Forelimb muscle (tissue), 1 donor: ENCODE measurements at places on chromosomes 12 and 14. TPM values are rescaled to one million over a fixed set of nuclear protein-coding genes. Genes with fewer than 3 reads are reported as not detected.

DNA sequence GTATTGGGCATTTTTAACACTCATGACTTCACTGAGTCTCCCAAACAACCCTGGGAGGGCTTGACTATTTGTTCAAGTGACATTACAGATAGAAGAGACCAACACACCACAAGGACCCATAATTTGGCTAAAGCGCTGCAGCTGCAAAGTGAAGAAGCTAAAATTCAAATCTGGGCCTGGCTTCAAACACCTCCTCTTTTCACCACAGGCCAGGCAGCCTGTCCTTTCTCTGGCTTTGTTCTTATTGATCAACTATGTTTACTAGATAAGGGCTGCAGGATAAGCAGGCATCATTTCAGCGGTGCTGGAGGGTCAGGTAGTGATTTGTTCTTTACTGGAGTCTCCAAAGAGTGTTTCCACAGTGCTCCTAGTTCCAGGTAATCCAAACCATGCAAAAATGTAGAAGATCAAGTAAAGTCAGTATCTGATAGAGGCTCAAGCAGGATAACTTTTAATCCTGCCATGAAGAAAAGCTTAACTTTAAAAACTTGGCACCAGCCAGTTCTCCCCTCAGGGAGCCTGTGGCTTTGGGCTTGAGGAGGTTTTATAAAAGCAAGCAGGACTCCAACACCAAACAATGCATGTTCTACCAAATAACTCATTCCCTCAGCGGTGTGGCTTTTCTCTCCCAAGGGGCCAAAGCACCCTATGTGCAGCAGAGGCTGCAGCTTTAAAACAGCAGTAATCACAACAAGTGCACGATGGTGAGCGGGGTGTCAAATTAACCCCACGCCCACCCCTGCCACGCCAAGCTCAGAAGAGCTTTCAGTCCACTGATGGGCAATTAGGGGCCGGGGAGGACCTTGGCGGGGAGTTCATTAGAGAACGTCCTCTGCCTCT, 16.8 kb downstream of the CLMN start:
- no peak for DNase-seq

DNA sequence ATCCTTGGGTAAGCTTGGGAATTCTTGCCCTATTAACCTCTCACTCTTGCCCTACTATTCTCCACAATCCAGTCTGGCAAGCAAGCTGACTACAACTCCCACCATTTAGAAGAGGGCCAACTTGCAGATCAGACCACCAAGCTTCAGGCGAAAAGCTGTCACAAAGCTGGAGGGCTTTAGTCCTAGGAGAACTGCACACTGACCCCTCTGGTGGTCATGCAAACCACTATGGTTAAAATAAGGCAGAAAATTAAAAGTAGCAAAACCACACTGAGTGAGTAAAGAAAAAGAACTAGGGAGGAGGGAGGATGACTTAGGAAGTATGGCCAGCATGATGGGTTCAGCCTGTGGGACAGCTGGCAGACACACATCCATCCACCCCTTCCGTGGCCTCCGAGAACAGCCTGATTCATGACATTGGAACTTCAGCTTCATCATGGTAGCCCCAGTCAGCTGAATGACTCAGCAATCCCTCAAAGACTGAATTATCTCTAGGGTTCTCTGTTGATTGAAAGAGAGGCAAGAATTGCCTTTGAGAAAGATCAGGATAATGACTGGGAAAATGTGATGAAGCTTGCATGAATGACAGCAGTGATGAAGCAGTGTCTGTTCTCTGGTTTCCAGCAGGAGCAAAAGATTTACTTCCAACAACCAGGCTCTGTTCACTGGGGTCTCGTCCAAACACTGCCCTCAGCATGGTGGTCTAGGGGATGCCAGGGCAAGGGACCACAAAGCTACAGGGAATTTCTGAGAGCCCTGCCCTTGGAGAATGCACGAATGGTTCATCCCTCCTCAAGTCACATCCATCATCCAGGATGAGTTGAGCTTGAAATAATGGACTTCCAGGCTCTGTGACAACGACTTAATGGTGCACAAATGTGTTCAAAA, 24.4 kb downstream of the PITPNM2 start:
- no peak for DNase-seq

DNA sequence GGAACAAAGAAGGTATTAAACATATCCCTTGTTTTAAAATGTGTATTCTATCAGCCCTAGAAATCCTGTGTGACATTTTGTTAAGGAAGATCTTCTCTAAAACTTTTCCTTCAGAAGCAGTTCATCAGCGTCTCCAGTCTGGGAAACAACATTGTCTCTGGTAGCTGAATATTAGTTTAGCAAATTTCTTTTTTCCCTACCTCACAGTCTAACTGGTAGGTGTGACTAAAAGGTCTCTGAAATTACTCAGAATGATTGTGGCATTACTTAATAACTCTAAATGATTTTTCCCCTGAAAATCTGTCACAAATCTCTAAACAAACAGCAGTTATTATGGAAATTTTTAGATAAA, 1044.8 kb downstream of the FLRT2 start:
- no peak for DNase-seq

GRCh38 chr14:59306775-59307174, 118.3 kb downstream of the DAAM1 start:
- no peak for DNase-seq

DNA sequence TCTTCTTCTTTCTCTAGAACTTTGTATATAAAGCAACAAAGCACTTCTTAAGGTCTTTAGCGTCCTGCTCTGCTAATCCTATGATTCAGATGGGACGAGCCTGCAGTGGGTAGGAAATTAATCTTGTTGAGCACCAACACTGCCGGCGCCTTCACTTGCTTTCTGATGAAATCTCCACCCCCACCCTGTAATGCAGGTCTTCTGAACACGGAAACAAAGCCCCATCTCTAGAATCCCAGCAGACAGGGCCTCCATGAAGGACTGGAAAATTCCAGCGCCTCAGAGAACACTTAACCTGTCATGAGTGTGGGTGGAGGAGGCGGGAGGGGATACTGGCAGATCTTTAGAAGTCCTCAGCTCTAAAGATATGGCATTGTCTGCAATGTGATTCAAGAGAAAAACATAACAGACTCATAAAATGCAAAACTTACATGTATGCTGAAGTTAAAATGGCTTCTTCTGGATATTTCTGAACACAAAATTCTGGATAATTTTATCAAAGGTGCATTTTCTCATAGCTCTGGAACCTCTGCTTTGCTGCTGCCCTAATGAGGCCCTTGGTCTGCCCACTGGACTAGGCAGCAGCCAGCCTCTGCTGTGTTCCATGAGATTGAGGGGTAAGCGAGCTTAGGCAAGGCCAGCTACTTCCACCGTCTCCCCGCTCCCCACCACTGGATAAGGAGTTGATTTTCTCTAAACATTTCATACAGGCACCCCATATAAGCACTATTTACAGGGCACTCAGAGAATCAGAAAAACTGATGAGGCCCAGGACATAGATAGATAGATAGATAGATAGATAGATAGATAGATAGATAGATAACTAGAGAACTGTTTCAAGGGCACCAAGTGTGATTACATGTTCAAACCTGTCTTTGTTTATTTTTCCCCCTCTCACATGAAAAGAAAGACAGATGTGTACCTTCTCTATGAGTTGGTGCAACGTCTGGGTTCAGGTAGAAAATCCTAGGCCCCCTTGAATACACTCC, 43.1 kb downstream of the ZFP36L1 start:
- DNase-seq, result no peak

- peak; percentile 75 for DNase-seq
Observed at GRCh38 chr14:71725922-71726579, 206.2 kb upstream of the RGS6 start.

GRCh38 chr12:1993871-1994371, 10.3 kb downstream of the DCP1B start:
- no peak for DNase-seq

Gene PPP1CC
- 130 TPM for polyA plus RNA-seq

DNA sequence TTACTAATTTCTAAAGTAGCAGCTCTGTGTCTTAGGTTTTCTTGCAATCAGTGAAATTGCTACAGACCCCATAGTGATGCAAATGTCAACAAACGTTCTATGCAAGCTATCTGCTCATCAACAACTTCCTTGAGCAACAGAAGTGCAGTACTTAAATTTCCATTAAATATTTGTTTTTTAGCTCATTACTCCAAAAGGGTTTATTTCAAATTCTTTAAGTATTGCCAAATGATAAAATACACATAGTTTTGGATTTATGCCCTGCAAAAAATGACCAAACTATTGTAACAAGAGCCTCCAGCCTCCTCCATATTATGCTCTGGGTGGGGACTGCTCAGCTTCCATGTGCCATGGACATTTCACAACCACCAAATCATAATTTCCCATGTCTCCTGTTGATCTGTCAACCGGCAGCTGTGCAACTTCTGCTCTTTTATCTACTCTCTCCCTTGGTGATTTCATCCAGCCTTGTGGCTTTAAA, 4.4 kb downstream of the BDKRB1 start:
- DNase-seq, result no peak

Gene RILPL1
- 33.8 TPM for polyA plus RNA-seq

DNA sequence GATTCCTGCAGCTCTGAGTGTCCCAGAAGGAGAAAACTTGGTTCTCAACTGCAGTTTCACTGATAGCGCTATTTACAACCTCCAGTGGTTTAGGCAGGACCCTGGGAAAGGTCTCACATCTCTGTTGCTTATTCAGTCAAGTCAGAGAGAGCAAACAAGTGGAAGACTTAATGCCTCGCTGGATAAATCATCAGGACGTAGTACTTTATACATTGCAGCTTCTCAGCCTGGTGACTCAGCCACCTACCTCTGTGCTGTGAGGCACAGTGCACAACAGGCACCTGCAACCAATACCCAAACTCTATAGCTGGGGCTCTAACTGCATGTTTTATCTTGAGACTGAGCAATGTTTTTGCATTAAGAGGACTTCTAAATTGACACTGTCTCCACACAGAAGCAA, 379.2 kb upstream of the OR4E1 start:
- DNase-seq, result no peak

GRCh38 chr12:32366714-32367113, 32.6 kb upstream of the FGD4 start:
- no peak for DNase-seq

Gene TGM1
- polyA plus RNA-seq, result 0.86 TPM

- no peak for DNase-seq
Observed at GRCh38 chr12:32874078-32874477, 22.5 kb downstream of the PKP2 start.

Gene CLEC6A
- not detected for polyA plus RNA-seq

DNA sequence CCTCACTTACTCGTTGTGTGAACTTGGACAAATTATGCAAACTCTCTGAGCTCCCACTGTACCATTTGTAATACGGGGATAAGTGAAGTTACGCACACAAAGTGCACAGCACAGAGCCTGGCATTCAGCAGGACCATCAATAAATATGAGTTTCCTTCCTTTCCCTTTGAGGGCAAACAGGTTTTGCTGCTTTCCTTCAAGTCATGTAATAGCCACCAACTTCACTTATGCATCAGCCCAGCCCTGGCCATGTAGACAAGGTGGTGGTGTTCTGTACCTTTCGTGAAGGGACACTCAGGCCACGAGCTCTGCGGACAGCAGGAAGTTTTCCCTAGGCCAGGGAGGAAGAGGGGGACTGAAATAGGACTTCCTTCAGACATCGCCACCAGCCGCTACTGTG, 272.7 kb downstream of the CACNA1C start:
- no peak for DNase-seq

Gene DAO
- not detected for polyA plus RNA-seq

- no peak for DNase-seq
Observed at GRCh38 chr12:92257261-92257660, 111.6 kb upstream of the BTG1 start.

- DNase-seq, result no peak
Observed at GRCh38 chr12:75827061-75827460, 204.5 kb downstream of the PHLDA1 start.

- no peak for DNase-seq
Observed at GRCh38 chr12:71688961-71689570, 3.2 kb downstream of the TMEM19 start.

- no peak for DNase-seq
Observed at GRCh38 chr14:58693048-58693447, 55.3 kb downstream of the DACT1 start.
